ENCODE measurements at places on chromosomes 5 and 9. TPM values are rescaled to one million over a fixed set of nuclear protein-coding genes. Genes with fewer than 3 reads are reported as not detected.

Gene CTSL
- 140 TPM for total RNA-seq

Gene DNAH5
- total RNA-seq, result 0.19 TPM

- no peak for DNase-seq
Measured at GRCh38 chr9:136120438-136120844, 1.8 kb upstream of the TMEM250 start.

Gene SLC34A1
- total RNA-seq, result not detected

- DNase-seq, result no peak
Measured at GRCh38 chr9:132327537-132327936, 27.2 kb downstream of the SETX start.

Gene ABITRAM
- 16.0 TPM for total RNA-seq

Gene CMYA5
- total RNA-seq, result 886 TPM

Gene SLC28A3
- 1.0 TPM for total RNA-seq

DNA sequence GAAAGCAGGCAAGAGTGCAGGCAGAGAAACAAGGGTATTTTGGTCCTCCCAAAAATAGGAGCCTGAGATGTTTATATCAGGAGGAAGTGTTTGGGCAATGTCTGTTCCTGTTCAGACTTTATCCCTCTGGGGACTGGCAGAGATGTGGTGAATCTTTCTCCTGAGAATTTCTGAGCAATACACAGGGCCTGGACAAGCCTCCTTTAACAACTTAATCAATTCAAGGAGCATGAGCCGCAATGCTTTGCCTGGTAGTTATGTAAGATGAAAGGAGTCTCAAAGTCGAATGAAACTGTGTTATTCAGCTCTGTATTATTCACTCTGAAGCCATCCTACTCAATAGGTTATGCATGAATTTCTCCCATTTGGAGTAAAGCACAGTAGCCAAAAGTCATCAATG, 365.6 kb downstream of the MAN2A1 start:
- DNase-seq, result no peak

Gene HRH2
- 46.6 TPM for total RNA-seq

DNA sequence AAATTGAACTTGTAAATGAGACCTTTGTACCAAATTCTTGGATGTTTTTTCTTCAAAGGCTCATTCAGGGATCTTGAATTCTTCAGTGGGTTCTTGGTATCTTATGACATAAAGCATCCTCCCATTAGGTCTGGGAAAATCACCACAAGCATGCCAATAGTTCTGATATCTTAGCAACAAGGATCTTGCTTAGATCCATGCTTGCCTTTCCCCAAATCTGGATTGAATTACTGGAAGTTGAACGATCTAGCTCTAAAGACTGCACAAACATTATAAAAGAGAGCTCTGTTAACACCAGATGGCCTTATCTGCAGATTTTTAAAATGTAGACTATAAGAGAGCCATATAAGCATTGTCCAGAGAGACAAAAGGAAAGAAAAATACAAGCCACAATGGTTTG, 266.3 kb downstream of the RAB3C start:
- DNase-seq, result no peak

All from Right ventricle myocardium inferior (tissue), 1 donor.